Fibroblast of skin of right biceps (primary cell): ENCODE measurements at places on chromosomes 7 and 10.

GRCh38 chr7:151823566-151824372, 53.1 kb downstream of the PRKAG2 start:
- no peak for DNase-seq

- peak; percentile 54 for DNase-seq
These were observed 63.1 kb upstream of the SORCS3 start for GRCh38 chr10:104577861-104578521.

DNA sequence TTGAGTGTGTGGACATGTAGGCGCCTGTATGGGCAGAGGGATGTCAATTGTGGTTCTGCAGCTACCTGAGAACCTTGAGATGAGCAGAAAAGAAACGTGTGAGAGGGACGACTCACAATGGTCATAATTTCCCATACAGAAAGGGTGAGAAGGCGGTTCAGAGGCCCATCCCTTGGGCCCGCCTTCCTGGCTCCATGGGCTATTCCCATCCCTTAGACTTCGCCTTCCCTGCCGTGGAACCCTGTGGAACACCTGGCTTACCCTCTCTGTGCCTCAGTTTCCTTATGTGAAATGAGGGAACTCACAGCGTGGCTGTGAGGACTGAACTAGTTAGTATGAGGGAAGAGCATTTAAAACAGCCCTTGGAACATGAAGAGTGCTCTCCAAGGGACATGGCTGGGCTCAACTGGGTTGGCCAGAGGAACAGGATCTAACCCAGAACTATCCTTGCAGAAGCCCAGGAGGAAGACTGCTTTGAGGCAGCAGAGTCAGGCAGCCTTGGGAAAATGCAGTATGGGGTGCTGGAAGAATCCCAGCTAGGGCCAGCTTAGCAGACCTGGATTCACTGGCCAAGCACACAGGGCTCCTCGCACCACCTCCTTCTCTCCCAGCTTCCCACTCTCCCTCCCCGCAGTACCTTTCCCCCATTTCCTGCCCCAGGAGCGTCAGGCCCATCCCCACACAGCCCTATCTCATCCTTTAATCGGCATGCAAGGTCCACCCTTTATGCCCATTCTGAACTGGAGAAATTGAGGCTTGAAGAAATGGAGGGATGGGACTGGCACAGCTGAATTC, 11.1 kb upstream of the ZMIZ1 start:
- no peak for DNase-seq

GRCh38 chr10:15954188-15954587, 93.9 kb upstream of the MINDY3 start:
- no peak for DNase-seq

DNA sequence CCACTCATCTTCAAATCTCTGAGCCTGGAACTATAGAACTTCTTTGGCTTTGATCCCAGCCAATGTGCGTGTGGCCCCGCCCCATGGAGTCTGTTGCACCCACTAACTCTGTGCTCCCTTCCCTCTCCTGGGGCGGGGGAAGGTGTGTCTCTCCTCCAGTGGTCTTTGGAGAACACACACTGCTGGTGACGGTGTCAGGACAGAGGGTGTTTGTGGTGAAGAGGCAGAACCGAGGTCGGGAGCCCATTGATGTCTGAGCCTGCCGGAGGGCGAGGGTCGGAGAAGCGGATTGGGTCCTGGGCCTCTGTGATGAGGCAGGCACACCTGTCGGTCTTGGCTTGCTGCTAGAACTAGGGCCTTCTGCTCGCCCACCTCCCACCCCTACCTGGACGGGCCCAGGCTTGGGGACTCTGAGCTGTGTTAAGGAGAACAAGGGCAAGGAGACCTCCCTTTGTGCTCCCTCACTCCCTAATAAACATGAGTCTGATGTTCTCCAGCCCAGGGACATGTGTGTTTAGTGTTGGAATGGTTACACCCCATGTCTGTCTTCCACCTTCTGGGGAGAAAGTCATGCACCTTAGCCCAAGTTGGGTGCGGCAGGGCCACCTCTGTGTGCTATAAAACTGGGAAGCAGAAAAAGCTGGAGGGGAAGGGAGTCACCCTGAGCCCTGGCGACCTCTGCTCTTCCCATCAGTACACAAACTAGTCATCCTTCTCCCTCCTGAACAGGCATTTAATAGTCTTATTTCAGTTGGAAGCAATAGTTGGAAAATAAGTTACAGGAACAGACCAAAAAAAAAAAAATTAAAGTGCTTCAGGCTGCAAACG, 4.6 kb downstream of the TRAPPC14 start:
- no peak for DNase-seq

GRCh38 chr7:158032561-158033115, 555.0 kb downstream of the PTPRN2 start:
- DNase-seq, result no peak

DNA sequence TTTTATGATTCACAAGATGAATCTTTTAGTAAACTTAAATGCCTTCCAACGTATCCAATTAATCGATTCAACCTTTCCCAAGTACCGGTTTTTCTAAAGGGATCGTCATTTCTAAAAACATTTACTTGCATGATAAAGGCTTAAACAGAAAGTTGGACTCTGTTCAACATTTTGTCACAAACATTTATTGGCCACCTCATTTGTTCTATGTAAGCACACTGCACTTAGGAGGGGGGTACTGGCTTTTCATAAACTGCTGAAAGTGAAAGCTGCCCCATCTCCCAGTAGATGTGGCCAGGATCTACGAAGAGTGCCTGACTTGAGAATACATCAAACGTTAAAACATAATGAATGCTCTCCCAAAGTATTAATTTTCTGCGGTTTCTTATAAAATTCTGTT, 37.3 kb upstream of the LAMB4 start:
- DNase-seq, result no peak

- DNase-seq, result peak; percentile 54
These were observed 45.6 kb downstream of the JCAD start for GRCh38 chr10:30013757-30014156.

DNA sequence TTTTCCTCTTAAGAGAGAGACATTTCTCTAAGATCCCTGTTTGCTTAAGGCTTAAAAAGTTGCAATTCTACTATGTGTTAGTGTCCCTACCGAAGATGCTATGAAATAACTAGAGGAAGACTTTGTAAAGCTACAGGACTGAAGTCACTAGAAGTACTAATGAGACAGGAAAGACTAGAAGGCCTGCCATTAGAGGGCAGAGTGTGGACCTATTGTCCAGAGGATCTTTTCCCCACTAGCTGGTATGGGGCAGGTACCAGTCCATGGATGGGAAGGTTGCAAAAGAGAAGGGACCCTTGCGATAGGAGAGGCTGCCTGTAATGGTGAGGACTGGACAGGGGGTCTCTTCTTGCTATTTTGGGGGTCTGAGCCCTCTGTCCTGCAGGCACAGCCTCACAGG, 178.1 kb downstream of the TMEM178B start:
- no peak for DNase-seq

GRCh38 chr10:4662576-4663161, 163.3 kb upstream of the AKR1E2 start:
- DNase-seq, result no peak

DNA sequence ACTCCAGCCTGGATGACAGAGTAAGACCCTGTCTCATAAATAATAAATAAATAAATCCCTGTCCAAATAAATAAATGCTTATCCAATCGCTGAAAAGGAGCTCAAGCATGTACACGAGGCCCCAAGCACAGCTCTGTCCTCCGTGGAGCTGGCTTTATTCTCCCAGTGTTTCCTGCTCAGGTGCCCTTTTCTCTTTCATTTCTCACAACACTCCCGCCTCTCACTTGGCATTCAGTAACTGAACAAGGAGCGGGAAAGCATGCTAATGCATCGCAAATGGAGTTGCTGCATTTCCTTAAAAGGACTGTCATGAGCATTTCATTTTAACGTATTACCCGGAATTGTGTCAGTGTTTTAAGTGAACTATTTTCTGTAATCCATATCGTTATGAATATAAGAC, 210.9 kb upstream of the C7orf33 start:
- no peak for DNase-seq

- no peak for DNase-seq
These were observed 155.2 kb upstream of the INSYN2A start for GRCh38 chr10:127351542-127351941.

- no peak for DNase-seq
These were observed 32.4 kb upstream of the TOMM7 start for GRCh38 chr7:22855049-22855392.

GRCh38 chr7:138067774-138068173, 8.5 kb upstream of the AKR1D1 start:
- DNase-seq, result no peak

DNA sequence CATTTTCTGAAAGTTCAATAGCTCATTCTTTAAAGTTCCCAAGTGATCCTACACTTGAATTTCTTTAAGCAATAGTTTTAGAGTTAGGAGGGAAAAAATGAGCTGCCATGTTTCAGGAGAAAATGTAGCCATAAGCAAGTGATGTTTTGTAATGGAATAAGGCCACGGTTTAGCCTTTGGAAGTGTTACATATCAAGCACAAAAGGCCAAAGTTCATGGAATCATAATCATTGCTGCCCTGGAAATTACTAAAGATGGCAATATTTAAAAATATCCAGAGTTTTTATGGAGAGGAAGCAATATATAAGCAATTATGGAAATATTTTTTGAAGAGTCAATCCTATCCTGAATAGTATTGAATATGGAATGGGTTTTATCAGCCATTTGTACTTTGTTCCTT, 68.4 kb downstream of the ETV1 start:
- DNase-seq, result no peak

GRCh38 chr10:3554121-3554522, 230.9 kb downstream of the KLF6 start:
- no peak for DNase-seq

- peak; percentile 33 for DNase-seq
These were observed 975 bp downstream of the GLCCI1 start for GRCh38 chr7:7969306-7970236.

DNA sequence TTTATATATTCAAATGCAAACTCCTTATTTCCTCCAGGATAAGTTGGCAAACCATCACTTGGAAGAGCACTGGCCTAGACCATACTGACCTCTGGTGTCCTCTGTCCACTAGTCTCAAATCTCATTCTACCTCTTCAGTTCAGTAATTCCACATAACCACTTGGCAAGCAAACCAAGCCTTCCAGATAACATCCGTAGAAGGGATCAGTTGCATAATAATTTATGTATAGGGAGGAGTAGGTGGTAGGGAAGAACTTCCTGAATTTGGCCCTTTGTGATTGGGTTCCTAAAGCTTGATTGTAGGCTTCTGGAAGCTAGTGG, 55.0 kb downstream of the WAC start:
- DNase-seq, result peak; percentile 16

- DNase-seq, result peak; percentile 78
These were observed 154.8 kb upstream of the PRR15 start for GRCh38 chr7:29408841-29409243.

DNA sequence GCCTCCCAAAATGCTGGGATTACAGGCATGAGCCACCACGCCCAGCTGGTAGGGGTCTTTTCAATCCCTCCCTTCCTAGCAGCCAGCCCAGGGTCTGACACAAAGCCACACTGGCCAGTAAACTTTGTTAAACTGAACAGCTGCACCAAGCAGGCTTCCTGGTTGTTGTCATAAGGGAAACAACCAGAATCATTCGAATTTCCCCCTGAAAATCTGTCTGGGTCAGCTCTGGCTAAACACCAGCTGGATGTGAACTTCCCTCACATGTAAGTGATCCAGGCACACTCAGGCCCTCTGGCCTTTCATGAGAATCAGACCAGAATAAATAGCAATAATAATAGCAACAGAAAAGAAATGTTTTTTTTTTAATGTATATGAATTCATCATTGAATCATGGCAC, 7.4 kb downstream of the IMPDH1 start:
- DNase-seq, result no peak

- DNase-seq, result no peak
These were observed 107.8 kb upstream of the NAMPT start for GRCh38 chr7:106392590-106392989.

DNA sequence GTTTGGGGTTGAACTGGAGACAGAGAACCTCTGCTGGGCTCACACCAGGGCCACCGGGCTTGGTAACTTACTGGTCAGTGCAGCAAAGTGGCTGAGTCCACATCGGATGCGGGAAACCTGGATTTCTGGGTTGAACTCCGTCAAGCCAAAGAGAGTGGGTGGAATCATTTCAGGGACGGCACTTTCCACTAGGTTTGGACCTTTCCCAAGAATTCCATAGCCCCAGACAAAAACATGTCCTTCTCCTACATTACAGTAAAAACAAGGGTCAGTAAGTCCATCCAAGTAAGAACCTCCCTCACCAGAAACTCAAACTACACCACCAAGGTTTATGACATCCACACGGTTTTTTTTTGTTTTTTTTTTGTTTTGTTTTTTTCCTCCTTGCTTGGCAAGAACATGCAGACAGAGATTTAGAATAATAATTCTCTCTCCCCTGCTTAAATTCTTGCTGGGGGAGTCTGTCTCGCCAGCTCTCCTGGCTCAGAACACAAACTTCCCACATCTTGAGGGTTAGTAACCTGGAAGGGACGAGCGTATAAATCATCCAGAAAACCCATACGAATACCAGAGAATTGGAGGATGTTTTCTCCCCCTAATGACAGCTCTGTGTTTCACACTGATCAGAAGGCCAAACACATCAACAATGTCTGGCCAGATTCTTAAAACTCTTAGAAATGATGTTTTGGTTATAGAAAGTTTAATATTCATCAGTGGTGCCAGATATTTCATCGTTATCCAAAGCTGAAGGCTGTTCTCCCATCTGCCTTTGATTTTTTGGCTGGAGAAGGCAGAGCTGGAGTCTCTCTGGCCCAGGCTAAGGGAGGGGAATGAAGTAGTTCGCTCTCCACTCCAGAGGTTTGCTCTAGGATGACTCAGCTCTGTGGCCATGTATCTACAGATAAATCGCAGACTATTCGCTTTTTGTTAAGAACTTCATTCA, 17.5 kb downstream of the RCC1L start:
- peak; percentile 46 for DNase-seq

DNA sequence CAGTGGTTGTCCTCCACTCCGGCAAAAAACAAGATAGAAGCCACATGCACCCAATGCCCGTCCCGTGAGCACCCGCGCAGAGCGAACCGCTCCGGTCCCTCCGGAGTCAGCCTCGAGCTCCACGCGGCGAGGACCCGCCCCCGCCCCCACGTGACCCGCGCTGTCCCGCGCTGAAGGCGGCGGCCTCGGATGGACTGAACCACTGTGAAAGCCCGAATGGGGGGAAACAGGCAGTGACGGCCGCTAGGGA, 766 bp upstream of the EIF3B start:
- peak; percentile 92 for DNase-seq

DNA sequence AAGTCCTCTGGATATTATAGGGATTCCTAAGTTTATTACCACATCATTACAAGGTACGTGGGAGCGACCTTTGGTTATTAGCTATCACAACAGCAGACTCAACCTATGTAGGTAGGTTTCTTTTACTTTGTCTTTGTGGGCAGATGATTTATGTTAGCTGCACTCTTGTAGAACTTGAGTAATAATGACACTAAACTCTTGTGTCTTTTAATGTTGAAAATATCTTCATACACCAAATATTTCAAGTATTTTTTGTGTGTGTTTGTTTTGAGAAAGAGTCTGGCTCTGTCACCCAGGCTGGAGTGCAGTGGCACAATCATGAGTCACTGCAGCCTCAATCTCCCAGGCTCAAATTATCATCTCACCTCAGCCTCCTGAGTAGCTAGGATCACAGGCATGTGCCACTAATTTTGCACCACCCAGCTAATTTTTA, 19.2 kb upstream of the SUPV3L1 start:
- DNase-seq, result peak; percentile 42

GRCh38 chr10:122490268-122490667, 28.9 kb downstream of the HTRA1 start:
- peak; percentile 76 for DNase-seq
